Cardiac muscle cell (in vitro differentiated cells and primary cell): ENCODE measurements at places on chromosomes 4 and X.

DNA sequence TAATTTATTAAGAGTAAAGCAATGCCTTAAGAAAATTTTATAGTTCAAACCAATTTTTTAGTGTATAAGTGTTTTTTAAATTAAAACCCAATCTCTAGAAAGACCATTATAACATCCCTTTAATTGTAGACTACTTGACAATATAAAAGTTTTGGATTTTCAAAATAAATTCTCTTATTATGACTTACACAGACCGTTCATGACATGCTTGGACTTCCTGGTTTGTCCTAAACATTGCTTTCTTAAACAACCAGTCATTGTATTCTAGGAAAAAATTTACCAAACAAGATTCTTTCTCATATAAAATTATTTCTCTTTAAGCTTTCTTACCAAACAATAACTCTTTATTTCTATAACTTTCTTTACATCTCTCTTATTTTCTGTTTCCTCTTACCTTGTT, 49.0 kb upstream of the CXorf51A start:
- DNase-seq, result no peak

DNA sequence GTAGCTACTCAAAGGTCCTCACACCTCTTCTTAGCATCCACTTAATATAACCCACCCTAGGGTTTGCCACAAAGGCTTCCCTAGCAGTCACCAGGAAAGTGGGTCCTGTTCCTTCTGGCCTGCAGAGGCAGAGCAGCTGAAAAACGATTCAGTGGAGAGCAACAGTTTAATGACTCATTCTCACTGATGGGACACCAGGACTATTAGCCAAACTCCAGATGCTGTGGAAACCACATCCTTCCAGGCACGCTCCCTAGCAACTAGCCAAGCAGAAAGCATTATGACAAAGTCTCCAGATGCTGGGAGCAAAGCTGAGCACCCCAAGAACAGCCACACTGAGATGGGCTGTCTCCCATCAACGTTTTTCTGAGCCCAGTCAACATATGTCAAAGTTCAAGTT, 30.3 kb upstream of the UTP14A start:
- DNase-seq, result no peak

DNA sequence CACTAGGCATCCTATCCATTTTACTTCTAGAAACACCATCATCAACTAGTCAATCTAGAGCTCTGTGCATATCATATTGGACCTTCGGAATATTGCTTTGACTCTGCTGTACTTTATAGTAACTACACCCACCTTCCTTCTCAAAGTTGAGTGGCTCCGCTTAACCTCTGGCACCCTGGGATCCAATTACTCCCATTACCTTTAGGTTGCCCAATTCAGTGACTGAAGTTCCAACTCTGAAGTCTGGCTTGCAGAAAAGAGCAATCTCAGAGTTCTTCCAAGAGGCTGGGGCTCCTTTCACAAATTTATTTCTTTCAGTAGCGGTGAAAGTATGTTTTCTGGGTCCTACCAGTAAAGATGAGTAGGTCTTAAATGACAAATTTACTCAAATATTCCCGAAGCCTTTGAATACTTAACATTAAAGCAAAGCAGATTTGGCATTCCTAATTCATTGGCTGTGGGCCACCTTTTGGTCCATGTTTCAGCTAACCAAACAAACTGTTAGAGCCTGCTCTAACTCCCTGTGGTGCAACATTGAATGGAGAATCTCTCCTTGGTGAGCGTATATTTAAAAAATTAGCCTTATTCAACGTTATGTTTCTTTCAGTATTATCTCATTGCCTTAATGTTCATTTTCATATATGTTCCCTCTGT, 1215.8 kb downstream of the RAPGEF2 start:
- DNase-seq, result no peak

DNA sequence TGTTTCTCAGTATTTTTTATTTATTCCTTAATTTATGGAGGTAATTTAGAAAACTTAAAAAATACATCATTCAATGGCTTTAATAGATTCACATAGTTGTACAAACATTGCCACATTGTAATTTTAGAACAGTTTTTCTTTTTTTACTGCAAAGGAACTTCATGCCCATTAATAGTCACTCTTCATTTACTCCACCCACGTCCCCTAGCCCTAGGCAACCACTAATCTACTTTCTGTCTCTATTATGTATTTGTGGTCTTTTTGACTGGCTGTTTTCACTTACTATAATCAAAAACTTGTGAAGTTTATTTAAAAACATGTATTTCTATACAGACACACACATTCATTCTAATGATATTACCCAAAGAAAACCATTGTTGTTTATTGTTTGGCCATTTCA, 664.8 kb downstream of the GRID2 start:
- DNase-seq, result no peak

DNA sequence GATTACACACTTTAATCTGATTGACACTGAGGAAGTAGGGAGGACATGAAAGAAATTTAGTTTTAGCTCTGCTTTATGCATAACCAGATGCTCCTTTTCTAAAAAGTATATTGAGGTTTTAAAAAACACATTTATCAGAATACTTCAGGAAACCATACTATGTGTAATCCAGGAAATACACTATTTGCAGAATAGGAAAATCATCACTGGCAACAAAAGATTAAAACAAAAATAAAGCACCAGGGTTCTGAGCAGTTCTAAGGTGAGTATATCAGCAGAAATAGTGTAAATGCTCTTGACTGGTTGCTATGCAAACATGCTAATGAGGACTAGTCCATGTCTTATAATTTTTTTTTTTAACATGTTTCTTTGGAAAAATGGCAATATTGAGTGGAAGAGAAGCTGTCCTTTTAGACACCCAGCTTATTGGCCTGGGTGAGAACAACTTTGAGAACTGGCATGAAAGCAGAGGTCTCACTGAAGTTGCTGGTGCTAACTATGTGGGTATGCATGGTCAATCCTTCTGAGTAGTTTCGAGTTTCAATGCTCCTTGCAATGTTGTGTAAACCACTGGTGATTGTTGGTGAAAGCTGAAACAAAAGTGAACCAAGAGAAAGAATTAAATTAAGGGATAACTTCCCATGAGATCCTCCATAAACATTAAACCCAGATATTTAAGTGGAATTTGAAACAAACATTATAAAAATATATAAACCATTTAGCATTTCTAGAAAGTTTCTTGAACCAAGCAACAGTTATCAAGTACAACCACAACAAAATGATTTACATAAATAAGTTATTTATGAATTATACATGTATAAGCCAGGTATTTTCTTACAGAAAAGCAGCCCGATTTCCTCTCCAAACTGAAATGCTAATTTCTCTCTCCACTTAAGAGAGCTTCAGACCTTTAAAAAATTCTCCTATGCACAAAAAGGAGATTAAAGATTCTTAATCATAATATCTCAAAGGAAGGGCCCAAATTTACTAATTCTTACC, 20.4 kb upstream of the SCD5 start:
- DNase-seq, result no peak

- no peak for DNase-seq
Measured at GRCh38 chr4:151687021-151687640, 73.7 kb downstream of the GATB start.

- DNase-seq, result no peak
Measured at GRCh38 chr4:148453833-148454232, 11.6 kb upstream of the NR3C2 start.

GRCh38 chr4:83114576-83114975, at the start of gene PLAC8:
TSS of gene PLAC8 (minus strand) at chr4:83114729. CDS start at chr4:83107921, 6,808 bp downstream.
- DNase-seq, result no peak

- no peak for DNase-seq
Measured at GRCh38 chrX:49058794-49059193, at the start of gene CCDC120. TSS of gene CCDC120 (plus strand) at chrX:49058999. CDS start at chrX:49062042, 3,043 bp downstream.

DNA sequence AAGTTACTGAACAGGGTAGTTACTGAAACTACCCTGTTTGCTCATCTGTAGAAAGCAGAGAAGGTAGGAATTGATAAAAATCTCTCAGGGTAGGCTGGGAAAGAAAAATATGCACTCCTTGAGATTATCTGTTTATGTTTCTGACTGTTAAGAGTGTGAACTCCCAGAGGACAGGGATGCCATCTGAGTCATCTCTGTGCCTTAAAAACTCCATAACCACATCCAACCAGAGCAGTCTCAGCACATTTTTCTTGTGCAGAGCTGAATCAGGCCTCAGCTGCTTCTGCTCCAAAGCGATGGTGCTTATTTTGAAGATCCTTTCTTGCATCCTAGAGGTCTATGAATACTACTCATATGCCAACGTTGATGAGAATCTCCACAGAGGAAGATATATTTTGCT, 9.9 kb downstream of the CENPVL3 start:
- DNase-seq, result no peak

DNA sequence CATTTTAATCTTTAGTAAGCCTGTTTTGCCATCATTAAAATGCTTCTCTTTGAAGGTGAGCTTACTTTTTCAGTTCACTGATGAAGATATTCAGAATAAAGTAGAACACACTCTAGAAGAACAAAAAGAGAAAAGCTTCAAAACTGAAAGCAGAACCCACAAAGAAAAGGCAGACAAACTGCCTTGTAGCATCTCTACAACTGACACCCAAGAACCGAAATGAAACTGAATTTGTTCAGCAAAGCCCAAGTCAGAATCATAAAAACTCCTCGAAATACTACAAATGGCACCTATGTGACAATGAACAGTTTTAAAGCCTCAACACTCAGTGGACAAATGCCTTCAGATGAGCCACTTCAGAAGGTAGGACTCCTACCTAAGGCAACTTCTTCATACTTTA, 83.6 kb downstream of the MAML3 start:
- no peak for DNase-seq

GRCh38 chr4:83780053-83780733, 244.3 kb downstream of the GPAT3 start:
- DNase-seq, result no peak

- peak; percentile 24 for DNase-seq
Measured at GRCh38 chr4:152780267-152780778, 569 bp downstream of the ARFIP1 start.

DNA sequence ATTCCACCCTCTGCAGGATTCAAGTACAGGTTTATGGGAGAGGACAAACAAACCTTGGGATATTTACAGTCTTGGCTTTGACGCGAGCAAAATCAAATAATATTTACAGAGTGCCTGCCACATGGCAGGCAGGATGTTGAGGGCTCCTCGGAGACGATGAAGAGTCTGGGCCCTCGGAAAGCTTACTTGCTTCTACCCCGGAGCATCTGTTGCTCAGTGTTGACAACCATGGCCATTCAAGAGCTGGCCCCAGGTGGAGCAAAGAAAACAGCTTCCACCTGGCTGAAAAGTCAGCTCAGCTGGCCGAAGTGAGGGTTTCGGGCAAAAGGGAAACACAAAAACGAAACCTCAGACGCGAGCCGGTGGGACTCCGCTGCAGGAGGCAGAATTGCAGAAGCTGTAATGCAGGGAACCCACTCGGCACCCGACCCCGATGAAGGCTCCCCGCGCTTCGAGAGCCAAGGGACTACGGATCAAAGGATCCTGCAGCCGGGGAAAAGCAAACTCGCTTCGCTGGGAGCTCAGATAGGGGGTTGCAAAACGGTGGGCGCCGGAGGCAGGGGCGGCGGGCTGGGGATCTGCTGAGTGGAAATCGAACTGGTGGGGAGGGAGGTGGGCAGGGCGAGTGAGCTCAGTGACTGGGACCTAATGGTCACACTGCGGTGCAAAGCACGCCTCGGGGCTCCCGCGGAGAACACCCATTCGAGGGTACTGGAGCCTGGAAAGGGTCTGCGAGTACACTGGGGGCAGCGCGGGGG, 805 bp downstream of the ATP8A1 start:
- no peak for DNase-seq

- no peak for DNase-seq
Measured at GRCh38 chr4:183321516-183321915, 710 bp downstream of the CLDN24 start.

DNA sequence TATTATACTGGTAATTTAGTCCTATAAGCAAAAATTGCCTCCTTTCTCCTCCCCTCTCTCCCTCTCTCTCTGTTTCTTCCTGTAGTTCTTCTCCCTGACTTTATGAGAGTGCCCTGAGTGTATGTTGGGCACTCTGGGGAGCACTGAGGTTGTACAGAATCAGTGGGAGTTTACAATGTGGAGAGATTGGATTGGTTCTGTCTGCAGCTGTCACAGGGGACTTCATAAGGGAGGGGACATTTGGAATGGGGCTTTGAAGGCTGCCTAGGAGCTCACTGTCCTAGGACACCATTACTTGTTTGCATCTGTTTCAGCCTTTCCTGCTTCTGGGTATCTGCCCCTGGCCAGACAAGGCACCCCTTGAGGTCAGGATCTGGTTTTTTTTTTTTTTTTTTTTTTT, 22.9 kb downstream of the SH3TC1 start:
- no peak for DNase-seq

DNA sequence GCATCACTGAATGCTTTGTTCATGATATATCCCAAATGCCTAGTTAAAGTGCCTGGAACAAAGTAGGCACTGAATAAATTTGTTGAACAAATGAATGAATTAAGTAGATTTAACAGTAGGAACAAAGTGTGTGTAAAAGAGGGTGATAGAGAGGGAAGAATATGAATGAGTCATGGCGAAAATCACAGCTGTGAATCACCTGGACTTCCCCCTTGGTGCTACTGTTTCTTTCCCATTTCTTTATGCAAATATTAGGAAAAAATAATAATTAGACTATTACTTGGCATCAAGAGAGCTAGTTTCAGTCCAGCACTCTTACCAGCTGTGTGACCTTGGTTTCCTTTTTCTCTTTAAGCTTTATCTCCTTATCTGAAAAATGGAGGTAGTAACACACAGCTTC, 9.2 kb downstream of the SPIN3 start:
- DNase-seq, result no peak

DNA sequence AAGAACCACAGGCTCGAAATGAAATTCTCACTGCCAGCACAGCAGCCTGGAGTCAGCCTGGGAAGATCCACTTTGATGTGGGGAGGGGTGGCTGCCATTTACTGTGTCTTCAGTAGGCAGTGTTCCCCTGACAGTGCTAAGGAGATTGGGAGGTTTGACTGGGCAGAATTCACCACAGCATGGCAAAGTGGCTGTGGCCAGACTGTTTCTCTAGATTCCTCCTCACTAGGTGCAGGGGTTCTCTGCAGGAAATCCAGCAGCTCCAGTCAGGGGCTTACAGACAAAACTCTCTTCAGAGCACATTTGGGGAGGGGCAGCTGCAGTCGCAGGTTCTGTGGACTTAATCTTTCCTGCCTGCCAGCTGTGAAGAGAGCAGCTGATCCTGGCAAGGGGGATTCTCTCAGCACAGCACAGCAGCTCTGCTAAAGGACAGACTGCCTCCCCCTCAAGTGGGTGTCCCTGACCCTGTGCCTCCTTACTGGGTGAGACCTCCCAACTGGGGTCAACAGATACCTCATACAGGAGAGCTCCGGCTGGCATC, 1174.0 kb downstream of the RAPGEF2 start:
- no peak for DNase-seq

DNA sequence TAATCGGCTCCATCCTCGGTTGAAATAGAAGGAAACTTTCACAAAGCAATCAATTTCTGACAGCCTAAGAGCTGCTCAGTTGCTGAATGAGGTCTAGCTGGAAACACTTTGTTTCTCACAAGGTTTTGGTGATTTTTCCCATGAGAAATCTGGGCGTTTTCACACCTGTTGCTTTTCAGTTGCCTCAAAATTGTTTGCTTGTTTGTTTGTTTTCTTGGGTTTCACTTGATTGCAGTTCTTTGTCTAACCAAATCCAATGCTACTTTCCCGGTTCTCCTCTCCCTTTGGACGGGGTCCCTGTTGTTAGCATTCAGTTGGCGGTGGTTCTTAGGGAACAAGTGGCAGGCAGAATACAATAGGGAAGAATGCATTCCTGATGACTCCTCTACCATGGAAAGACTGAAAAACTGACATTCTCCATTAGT, 135.5 kb downstream of the PALLD start:
- DNase-seq, result peak; percentile 46
